ENCODE measurements at places on chromosomes 1 and 21.

DNA sequence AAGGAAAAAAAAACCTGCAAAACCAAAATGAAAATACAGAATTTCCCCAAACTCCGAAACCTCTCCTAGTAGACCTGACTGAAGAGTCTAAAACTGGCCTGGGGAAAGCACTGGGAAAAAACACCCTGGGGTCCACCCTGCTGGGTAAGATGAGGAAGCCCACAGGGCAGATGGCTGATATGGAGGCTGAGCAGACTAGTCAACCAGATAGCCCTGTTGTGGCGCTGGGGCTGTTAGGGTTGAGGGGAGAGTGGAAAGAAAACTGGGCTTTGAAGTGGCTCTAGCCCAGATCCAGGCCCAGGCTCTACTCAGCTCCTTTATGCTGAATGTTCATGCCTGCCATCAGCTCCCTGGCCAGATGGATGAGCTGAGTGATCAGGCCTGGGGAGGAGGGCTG, 6.8 kb upstream of the SLAMF1 start:
- H3K27me3 ChIP-seq = peaks cover 2% of the 10 kb centered on the region
- DNase-seq = no peak
- H3K27ac ChIP-seq = no peak overlapping the region

DNA sequence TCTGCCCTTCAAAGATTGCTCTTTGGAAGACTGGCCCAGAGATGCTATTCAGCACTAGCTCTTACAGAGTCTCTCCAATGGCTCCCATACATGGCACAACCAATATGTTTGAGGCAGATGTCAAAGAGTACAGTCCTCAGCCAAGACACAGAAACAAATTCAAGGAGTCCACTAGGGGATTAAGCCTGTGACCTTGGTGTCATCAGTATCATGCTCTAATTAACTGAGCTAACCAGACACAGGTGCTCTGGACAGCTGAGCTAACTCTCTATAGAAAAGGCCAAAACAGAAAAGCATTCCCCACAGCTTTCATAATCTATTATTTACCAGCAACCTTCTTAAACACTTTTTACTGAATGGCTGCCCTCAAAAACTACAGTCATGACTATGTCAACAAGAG, 666.0 kb upstream of the PLXNA2 start:
- DNase-seq = no peak
- peaks cover 7% of the 10 kb centered on the region for H3K4me1 ChIP-seq

- peaks cover 9% of the 10 kb centered on the region for H3K4me1 ChIP-seq
- H3K36me3 ChIP-seq = no peaks in the 10 kb centered on the region
- peak; percentile 67 for DNase-seq
- H3K27me3 ChIP-seq = peaks cover 2% of the 10 kb centered on the region
- H3K4me3 ChIP-seq = peak overlapping the region; percentile 81
Observed at GRCh38 chr1:65265651-65266351, 43.5 kb upstream of the DNAJC6 start.

DNA sequence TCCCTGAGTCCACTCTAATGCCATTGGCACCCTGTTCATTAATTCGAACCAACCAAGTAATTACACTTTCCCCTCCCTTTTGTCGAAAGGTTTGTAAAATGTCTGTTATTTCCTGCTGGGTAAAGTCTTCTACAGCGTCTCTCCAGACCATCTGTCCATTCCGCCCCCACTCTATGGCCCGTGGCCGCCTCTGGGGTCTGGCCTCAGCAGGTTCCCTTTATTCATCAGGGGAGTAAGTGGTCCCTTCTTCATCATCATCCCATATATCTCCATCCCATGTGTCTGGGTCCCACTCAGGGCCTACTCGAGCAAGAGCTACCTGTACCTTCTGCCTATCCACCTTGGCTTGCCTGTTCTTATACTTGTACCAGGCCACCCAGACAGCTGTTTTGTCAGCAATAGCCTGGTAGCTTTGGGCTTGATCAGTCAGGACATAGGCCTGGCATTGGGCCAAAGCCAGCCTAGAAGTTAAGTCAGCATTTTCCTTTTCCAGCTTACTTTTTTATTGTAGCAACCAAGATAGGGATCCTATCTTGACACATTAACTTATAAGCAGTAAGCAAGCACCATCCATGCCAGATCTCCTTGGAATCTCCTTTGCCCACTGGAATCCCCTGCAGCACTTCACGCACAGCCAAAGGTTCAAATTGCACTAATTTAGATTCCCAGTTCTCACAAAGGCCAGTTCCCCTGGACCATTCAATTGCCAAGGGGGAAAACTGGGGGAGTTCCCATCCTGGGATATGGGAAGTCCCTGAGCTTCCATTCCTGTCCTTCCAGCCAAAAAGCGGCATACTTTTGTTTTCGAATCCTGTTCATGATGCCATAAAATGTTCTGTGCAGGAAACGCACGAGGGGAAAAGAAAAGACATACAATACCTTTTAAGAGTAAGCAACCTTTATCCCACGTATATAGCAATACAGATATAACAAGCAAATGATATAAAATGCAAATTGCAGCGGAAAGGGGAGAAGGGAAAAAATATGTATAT, 6.6 kb upstream of the STUM start:
- DNase-seq = no peak
- no peak overlapping the region for H3K4me3 ChIP-seq
- H3K27ac ChIP-seq = no peak overlapping the region
- peaks cover 5% of the 10 kb centered on the region for H3K36me3 ChIP-seq
- H3K4me1 ChIP-seq = peaks cover 12% of the 10 kb centered on the region
- no peaks in the 10 kb centered on the region for H3K27me3 ChIP-seq

DNA sequence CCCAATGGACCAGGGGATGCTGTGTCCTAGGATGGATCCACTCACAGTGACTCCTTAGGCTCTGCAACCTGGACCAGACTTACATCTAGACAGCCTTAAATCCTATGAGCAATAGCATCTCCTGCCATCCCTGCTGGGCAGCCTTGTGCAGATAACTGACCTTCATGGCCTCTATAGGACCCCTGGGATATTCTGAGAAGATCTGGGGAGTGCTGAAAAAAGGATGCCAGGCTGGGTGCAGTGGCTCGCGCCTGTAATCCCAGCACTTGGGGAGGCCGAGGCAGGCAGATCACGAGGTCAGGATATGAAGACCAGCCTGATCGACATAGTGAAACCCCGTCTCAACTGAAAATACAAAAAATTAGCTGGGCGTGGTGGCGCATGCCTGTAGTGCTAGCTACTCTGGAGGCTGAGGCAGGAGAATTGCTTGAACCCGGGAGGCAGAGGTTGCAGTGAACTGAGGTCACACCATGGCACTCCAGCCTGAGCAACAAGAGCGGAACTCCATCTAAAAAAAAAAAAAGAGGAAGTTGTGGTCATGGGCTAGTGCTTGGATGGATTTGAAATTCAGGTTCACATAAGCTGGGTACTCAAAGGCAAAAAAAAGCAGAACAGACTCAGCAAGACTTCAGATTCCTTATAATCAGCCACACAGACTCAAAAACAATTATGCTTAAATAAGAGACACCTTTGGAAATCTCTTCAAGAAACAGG, 10.9 kb upstream of the SH2D1B start:
- no peaks in the 10 kb centered on the region for H3K36me3 ChIP-seq
- no peak overlapping the region for H3K27ac ChIP-seq
- no peak for DNase-seq

DNA sequence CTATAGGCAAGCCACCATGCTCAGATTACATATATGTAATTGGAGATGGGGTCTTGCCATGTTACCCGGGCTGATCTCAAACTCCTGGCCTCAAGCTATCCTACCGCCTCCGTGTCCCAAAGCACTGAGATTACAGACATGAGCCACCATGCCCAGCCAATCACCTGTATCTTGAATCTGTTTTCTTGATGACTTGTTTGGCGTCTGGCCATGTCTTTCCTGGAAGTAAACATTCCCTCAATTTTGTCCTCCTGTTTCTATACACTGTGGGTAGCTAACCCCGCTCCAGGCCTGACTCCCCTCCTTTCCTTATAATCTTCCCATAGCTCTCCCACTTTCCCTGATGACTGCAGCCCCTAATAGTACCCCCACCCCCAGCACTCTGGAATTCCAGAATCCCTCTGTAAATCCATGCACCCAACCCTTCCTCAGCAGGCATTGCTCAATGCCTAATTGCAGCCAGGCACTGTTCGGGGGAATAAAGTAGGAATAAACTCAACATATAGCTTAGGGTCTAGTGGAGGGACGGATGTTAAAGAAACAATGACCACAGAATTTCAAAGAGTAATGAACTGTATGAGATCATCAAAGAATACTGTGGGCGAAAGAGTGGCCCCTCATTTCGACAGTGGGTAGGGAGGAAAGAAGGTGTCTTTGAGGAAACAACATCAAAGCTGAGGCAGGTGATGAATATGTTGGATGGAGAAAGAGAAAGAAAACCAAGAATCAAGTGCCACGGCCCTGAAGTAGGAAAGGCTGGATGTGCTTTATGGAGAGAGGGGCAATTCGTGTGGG, 161.5 kb downstream of the ADSS2 start:
- no peak overlapping the region for H3K27ac ChIP-seq
- H3K4me3 ChIP-seq = no peak overlapping the region
- H3K36me3 ChIP-seq = peaks cover 4% of the 10 kb centered on the region
- H3K27me3 ChIP-seq = peaks cover 8% of the 10 kb centered on the region

DNA sequence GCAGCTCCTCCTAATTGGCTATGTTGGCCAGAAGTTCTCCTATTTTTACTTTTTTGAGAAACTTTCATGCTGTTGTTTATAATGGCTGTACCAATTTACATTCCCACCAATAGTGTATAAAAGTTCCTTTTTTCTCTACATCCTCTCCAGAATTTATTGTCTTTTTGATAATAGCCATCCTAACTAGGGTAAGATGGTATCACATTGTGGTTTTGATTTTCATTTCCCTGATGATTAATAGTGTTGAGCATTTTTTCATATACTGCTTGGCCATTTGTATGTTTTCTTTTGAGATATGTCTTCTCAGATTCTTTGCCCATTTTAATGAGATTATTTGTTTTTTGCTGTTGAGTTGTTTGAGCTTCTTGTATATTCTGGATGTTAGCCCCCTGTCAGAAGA, 46.8 kb downstream of the NTMT2 start:
- no peak for DNase-seq
- H3K27ac ChIP-seq = no peak overlapping the region
- no peaks in the 10 kb centered on the region for H3K27me3 ChIP-seq
- H3K4me1 ChIP-seq = no peaks in the 10 kb centered on the region
- no peak overlapping the region for H3K4me3 ChIP-seq
- H3K36me3 ChIP-seq = no peaks in the 10 kb centered on the region

DNA sequence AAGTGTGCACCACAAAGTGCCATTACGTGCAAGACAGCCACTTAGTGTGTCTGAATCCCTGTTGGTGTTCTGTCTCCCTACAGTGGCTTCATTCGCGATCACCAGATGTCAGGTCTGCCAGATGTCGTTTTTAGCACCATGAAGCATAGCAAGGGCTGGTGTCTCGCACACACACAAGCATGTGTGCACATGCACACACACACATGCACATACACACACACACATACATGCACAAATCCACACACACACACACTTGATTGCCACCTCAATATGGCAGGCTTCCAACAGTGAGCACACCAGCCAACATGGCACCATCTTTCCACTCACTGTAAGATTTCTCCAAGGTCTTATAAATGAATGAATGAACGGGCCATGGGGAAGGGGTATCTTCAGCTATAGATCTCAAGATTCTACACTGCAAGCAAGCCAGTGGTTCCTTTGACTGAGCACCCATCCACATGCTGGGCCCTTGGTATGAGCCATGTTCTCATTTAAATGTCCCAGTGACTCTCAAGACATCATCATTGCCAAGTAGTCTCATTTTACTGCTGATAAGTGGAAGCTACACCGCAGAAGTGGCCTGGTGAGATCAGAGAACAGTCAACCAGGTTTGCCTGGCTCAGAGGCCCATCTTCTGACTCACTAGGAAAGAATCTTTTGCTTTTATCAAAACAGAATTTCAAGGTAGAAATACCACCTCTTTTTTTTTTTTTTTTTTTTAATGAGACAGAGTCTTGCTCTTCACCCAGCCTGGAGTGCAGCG, 84.9 kb downstream of the SIM2 start:
- H3K36me3 ChIP-seq = no peaks in the 10 kb centered on the region
- DNase-seq = no peak
- H3K4me3 ChIP-seq = no peak overlapping the region
- H3K4me1 ChIP-seq = no peaks in the 10 kb centered on the region
- H3K27ac ChIP-seq = no peak overlapping the region
- H3K27me3 ChIP-seq = peaks cover 3% of the 10 kb centered on the region

DNA sequence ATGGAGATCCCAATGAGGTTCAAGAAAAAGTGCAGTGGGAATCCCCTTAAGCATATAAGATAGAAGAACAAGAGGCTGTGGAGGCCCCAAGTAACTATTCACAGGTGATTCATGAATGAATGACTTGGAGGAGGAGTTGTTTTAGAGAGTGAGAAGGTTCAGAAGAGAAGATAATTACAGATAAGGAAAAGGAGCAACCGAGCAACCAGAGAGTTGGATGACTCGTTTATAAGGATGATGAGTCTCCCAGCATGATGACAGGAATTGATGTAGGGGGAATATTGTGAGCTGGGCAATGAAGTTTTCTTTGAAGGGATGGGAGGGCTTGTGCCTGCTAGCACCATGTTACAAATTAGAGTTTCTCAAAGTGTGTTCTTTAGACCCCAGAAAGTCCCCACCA, 9.8 kb downstream of the C8A start:
- no peak for DNase-seq
- H3K4me1 ChIP-seq = no peaks in the 10 kb centered on the region
- no peak overlapping the region for H3K4me3 ChIP-seq
- H3K27me3 ChIP-seq = no peaks in the 10 kb centered on the region
- no peak overlapping the region for H3K27ac ChIP-seq

DNA sequence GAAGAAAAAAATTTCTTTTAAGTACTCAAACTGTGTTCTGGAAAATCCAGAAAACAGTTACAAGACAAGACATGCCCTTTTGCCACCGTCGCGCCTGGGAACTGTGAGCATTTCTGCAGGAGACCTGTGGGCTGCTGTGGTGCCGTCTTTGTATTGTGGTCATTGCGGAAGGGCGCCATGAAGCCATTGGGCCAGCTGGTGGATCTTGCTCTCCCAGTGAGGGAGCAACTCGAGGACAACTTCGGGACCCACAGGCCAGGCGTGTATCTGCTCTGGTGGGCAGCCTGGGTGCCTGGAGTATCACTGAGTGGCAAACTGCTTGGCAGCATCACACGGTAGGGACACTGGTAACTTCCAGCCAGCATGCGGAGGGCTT, 3.8 kb upstream of the THEMIS2 start:
- H3K4me1 ChIP-seq = no peaks in the 10 kb centered on the region
- H3K4me3 ChIP-seq = no peak overlapping the region
- no peaks in the 10 kb centered on the region for H3K36me3 ChIP-seq
- H3K27me3 ChIP-seq = peaks cover 9% of the 10 kb centered on the region
- no peak for DNase-seq

DNA sequence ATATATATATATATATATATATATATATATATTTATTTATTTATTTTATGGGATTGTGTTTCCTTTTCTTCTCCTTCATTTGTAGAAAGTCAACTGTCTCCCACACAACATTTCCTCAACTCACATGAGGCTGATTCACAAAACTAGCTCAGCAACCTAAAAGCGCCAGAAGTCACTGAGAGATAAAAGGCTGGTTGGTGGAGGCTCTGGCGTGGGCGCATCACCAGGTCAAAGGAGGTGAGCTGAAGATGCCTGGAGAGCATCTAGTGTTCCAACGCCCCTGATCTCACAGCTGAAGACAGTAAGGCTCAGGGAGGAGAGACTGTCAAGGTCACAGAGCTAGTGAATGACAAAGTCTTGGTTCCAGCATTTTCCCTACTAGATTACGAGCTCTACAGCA, 78.0 kb downstream of the HLCS start:
- H3K4me3 ChIP-seq = no peak overlapping the region
- peaks cover 6% of the 10 kb centered on the region for H3K4me1 ChIP-seq
- H3K27ac ChIP-seq = no peak overlapping the region
- DNase-seq = no peak
- H3K27me3 ChIP-seq = peaks cover 3% of the 10 kb centered on the region

- no peak overlapping the region for H3K27ac ChIP-seq
- no peaks in the 10 kb centered on the region for H3K4me1 ChIP-seq
- no peaks in the 10 kb centered on the region for H3K36me3 ChIP-seq
- peak; percentile 30 for DNase-seq
- no peak overlapping the region for H3K4me3 ChIP-seq
Observed at GRCh38 chr1:207084701-207085180, 3.9 kb upstream of the C4BPB start.
